ENCODE measurements at places on chromosomes 4 and X. TPM values are rescaled to one million over a fixed set of nuclear protein-coding genes. Genes with fewer than 3 reads are reported as not detected.

DNA sequence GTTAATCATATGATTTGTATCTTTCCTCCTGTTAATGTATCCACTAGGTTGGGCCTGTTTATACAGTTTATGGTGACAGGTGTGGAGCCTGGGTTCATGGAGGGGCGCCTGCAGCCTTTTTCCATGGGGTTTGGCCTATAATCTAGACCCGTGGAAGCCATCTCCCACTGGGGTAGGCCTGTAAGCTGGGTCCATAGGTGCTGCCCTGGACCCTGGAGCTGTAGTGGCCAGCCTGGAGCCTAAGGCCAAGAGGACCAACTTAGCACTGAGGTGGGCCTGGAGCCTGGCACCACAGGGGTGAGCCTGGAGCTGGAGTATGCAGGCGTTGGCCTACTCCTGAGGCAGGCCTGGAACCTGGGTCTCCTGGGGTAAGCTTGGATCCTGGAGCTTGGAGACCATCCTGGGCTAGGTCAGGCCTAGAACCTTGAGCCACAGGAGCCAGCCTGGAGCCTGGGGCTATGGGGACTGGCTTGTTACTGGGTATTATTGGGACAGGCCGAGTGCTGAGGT is 249.4 kb upstream of the HTR2C start:
- no peak for DNase-seq

The KANTR gene
- 11.9 TPM for polyA plus RNA-seq

The CEP135 gene
- 23.8 TPM for polyA plus RNA-seq

DNA sequence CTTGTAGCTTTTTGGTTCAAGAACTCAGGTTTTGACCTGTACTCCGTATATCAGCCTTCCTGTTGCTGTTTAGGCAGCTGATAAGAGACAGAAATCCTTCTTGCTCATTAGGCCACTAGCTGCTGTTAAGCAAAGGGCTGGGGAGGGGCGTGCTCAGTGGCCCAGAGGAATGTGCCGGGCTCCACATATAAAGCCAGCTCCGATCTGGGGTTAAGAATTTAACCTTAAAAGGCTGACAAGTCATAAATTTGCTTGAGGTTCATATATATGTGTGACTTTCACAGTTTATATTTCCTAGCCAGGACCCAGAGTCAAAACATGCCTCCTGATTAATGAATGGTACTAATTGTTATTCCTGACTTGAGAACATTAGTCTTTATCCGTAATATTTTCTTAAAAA is 15.3 kb downstream of the GPC3 start:
- no peak for DNase-seq

GRCh38 chr4:82667761-82668480 is 106.1 kb upstream of the TMEM150C start:
- DNase-seq: no peak

The SSX1 gene
- not detected for polyA plus RNA-seq

DNA sequence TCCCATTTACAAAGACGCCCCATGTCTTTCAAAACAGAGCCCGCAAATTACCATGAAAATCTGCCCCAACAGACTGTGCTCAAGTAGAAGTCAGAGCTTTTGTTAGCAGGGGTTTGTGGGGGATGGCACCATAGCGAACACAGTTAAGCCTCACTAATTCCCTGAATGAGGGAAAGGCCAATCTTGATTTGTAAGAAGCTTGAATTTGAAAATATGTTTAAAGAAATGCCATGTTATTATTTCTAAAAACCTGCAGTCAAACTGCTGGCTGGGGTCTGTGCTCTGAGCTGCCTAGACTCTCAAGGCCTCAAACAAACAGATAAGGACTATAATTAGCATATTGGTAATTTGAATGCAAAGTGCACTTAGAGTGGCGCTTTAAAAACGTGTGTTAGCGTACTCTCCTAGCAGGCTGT is 9.4 kb upstream of the PAK3 start:
- no peak for DNase-seq

- DNase-seq: no peak
These were observed 356.4 kb downstream of the KLHL4 start for GRCh38 chrX:87874043-87874442.

GRCh38 chr4:30962939-30963338 is 242.8 kb downstream of the PCDH7 start:
- DNase-seq: no peak

GRCh38 chr4:33998291-33998690 is 2246.0 kb downstream of the ARAP2 start:
- DNase-seq: no peak

- DNase-seq: no peak
These were observed 64.5 kb upstream of the STS start for GRCh38 chrX:7083021-7083420.

Data from renal cortex interstitium (tissue), 15 donors.